ENCODE measurements at places on chromosomes 5 and 9.
A peak's percentile ranks its signal among the peaks of the same experiment; 100 is the strongest.

DNA sequence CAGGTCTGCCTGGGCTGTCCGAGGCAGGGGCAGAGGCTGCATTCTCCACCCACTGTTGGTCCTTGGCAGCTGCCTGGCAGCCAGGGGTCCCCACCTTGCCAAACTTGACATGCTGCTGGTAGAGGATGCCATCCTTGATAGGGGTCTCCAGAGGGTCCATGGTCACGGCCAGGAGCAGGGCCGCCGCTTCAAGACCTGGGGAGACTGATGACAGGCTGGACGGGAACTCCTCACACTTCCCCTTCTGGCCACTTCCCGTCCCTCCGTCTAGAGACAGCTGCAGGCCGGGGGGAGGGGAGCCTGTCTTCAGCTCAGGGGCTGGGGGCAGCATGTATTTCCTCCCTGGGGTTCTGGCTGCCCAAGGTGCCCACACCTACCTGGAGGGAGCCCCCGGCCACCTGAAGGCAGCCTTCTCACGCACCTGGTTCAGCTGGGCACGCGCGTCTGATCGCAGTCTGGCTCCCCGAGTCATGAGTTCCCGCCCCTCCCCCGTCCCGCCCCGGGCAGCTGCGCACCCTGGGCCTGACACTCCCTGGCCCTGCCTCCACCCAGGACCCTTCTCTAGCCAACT lies at the start of gene DOK3:
Gene DOK3 (minus strand): TSS at position 446 of the 571 bp plus-strand sequence. CDS start 286 bp downstream, at position 160.
- no peak for DNase-seq

DNA sequence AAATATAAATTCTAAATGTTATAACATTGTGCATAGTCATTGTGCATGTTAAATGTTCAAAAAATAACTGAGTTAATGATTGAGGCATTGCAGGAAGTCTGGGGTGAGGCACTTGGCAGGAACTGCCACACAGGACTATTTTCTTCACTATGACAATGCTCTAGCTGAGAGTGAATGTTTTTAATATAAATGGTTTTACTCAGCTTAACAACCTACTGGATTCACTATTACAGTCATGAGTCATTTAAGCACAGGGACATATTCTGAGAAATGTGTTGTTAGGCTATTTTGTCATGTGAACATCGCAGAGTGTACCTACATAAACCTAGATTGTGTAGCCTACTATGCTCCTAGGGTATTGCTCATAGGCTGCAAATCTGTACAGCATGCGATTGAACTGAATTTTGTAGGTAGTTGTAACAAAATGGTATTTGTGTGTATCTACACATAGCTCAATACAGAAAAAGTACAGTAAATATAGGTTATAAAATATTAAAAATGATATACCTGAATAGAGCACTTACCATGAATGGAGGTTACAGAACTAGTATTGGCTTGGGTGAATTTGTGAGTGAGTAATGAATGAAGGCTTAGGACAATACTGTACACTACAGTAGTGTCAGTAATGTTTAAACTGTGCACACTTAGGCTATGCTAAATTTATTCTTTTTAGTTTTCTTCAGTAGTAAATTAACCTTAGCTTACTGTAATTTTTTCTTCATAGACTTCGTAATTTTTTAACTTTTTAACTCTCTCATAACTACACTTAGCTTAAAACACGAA lies 346.1 kb upstream of the PTGER4 start:
- DNase-seq: peak; percentile 63

DNA sequence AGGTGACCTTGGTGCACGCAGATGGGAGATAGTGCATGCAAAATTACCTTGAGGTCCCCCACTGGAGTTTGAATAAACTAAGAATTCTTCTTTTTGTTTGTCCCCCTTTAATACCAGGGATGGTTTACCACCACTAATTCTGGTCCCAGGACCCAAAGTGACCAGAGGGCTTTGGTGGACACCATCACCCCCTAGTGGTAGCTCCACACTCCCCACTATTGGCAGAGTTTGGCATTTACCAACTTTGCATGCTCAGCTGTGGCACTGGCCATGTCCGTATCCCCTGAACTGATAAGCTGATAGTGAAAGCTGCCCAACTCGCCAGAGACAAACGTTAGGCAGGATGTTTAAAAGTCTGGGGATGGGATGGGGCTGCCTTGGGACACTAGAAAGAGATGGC lies 3.3 kb downstream of the ASTN2 start:
- DNase-seq: no peak

DNA sequence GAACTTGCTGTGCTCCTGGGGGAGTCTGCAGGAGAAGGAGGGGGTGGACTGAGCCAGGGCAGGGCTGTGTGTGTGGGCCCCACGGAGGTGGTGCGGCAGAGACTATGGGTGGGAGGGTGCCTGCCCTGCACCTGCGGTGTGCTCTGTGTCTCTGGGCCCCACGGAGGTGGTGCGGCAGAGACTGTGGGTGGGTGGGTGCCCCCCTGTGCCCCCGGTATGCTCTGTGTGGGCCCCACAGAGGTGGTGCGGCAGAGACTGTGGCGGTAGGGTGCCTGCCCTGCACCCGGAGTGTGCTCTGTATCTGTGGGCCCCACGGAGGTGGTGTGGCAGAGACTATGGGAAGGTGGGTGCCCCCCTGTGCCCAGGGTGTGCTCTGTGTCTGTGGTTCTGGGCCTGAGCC lies 103.7 kb downstream of the EHMT1 start:
- DNase-seq: peak; percentile 35

GRCh38 chr5:107147589-107147988 lies 523.1 kb downstream of the EFNA5 start:
- no peak for DNase-seq

GRCh38 chr5:145479857-145480256 lies 355.3 kb downstream of the PRELID2 start:
- DNase-seq: no peak

- DNase-seq: no peak
Observed at GRCh38 chr9:121499177-121499426, 542 bp downstream of the GGTA1 start.

DNA sequence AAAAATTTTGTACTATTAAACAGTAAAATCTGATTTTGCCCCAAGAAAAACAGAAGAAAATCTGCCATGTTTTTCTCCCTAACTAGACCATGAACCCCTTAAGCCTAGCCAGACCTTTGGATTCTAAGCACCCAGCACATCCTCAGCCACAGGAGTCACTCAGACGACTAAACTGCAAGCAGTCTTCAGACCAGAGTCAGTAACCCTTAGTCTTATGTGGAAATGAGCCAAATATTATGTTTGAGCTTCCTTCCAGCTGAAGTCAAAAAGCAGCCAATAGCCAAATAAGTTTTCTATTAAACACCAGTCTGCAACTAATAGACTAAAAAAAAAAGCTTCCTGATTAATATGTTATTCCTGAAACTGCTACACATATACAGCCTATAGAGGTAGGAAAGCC lies 47.4 kb downstream of the GOLPH3 start:
- no peak for DNase-seq

GRCh38 chr9:116365056-116365471 lies 211.5 kb downstream of the PAPPA start:
- no peak for DNase-seq

GRCh38 chr9:36717276-36717675 lies 144.6 kb downstream of the MELK start:
- DNase-seq: no peak

- DNase-seq: no peak
Observed at GRCh38 chr9:26261503-26262330, 583.5 kb upstream of the TUSC1 start.

DNA sequence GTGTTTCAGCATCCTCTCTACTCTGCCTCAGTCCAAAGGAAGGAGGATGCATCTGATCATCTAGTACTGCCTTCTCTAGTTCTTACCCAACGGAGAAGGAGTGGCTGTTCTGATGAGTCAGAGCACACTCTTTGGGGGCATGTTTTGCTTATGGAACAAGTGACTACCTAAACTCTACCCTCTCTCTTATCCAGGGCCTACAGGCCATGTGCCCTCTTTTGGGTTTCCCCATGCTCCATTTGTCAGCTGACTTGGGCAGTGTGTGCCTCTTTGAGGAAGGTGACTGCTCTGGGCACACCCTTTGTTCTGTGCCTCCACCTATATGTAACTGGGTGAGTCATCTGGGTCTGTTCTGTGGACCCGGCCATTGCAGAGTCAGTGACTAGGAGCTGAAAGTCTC lies 89.6 kb upstream of the BNC2 start:
- no peak for DNase-seq

- no peak for DNase-seq
Observed at GRCh38 chr9:96442491-96442890, 7.5 kb upstream of the HABP4 start.

DNA sequence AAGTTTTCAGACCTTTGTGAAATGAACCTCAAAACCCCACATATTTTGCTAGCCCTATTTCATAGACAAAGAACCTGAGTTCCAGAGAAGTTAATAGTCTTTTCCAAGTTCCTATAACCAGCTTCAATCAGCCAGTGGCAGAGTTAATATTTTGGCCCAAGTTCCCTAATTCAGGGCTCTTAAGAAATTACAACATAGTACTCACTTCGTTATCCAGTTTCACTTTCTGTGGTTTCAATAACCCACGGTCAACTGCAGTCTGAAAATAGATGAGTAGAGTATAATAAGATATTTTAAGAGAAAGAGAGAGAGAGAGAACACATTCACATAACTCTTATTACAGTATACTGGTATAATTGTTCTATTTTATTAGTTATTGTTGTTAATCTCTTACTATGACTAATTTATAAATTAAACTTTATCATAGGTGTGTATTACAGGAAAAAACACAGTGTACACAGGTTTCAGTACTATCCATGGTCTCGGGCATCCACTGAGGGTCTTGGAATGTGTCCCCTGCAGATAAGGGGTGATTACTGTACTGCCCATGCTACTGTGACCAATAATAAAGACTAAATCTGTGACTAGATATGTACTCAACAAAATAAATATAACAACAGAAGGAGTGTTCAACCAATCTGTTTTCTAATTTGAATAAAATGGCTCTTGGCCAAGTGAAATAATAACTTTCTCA lies 9.3 kb upstream of the MYOT start:
- no peak for DNase-seq

GRCh38 chr9:12776513-12777055 lies 1.8 kb downstream of the LURAP1L start:
- no peak for DNase-seq

DNA sequence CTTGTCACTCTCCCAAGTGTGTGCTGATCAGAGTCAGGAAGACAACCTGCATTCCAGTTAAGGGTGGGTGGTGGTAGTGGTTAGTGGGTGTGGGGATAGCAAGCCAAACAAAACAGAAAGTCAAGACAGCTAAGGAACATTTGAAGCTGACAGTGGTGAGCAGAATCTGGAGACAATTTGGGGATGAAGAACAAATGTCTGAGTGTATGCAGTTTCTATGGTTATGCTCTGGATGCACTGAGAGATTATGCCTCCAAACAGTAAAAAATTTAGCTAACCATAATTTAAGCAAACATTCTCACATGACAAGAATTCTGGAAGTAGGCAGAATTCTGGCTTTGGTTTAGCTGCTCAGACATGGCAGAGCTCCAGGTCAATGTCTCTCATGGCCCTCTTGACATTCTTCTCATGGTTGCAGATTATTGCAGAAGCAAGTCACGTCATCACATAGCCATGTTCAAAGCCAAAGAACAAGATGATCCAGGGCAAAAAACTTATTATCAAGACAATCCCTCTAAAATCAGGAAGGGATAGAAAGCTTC lies 148.7 kb downstream of the LURAP1L start:
- no peak for DNase-seq

DNA sequence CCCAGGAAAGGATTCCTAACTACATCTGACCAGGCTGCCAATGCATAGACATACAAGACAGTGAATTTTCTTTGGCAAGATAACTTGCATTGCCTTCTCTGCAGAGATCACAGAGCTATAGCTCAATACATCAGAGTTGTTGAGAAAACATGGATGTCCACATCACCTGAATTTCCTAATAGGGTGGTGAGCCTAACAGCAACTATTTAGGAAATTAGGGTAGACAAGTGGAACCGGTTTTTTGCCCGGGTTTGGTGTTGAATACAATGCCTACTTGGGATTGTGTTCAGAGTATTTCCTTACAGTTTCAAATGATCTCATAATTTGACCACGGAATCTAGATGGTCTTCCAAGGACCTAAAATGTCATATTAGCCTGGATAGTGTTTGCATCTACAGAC lies 262.7 kb downstream of the KIF4B start:
- no peak for DNase-seq

GRCh38 chr5:170252720-170253350 lies 20.1 kb downstream of the C5orf58 start:
- DNase-seq: no peak

DNA sequence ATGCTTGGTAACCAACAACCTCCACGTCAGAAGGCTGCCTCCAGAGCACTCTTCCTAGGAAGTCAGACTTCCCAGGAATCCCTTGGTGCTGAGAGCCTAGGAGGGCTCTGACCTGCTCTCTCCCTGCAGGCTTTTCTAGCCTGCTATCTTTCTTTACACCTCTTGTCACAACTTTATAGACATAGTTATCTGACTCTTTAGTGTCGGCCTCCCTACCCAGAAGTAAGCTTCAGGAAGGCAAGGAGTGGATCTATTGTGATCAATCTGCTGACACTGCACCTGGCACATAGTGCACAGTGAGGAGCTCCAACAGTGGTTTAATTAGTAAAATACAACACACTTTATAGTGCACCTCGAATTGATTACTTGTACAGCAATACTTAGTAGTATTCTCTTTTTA lies 2.3 kb downstream of the AFAP1L1 start:
- DNase-seq: no peak

- no peak for DNase-seq
Observed at GRCh38 chr5:77957931-77958521, 181.9 kb upstream of the TBCA start.

- DNase-seq: peak; percentile 27
Observed at GRCh38 chr5:53041071-53041692, 52.0 kb downstream of the ITGA2 start.

DNA sequence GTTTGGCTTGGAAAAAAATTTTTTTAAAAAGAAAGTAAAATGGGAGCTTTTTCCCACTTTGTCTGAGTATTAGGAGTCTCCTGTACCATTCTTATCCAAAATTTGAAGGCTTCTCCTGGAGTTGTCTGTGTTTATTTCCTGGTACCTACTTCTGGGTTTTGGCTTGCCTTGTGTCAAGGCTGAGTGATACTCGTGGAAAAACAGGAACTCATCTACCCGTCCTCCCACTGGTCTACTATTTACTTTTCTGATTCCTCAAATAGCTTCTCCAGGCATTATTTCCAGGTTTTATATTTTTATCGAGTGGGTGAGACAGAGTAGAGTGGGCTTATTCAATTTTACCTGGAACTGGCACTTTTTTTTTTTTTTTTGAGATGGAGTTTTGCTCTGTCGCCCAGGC lies 99.4 kb downstream of the RMI1 start:
- no peak for DNase-seq

GRCh38 chr9:74576176-74576575 lies 79.0 kb downstream of the RORB start:
- no peak for DNase-seq

- DNase-seq: no peak
Observed at GRCh38 chr9:19151425-19152159, 24.3 kb upstream of the PLIN2 start.

GRCh38 chr9:19922476-19923118 lies 133.8 kb upstream of the SLC24A2 start:
- DNase-seq: no peak

GRCh38 chr5:73126957-73127356 lies 6.6 kb downstream of the TMEM171 start:
- DNase-seq: no peak

All from CD4-positive, alpha-beta T cell treated with Interleukin-2 at 100 ng/mL for 4 hours (primary cell).